ENCODE measurements at places on chromosomes 7 and 10.

DNA sequence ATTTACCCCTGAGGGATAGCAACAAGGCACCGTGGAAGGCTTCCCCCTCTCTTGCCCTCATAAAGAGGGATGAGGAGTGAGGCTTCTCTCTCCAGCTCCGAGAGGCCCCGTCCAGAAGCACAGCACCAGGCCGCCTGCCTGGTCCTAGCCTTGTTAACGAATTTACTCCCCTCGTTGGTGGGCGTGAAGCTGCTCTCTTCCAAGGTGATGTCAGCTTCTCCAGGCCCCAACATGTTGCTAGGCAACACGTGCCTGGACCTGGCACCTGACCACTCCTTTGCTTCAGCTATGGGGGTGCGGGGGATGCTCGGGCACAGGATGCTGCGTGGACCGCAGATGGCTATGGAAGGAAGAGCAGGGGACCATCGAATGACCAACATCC, 135.2 kb upstream of the MGMT start:
- DNase-seq, result no peak

- DNase-seq, result no peak
These were observed 4.9 kb upstream of the SRRM3 start for GRCh38 chr7:76196786-76197185.

DNA sequence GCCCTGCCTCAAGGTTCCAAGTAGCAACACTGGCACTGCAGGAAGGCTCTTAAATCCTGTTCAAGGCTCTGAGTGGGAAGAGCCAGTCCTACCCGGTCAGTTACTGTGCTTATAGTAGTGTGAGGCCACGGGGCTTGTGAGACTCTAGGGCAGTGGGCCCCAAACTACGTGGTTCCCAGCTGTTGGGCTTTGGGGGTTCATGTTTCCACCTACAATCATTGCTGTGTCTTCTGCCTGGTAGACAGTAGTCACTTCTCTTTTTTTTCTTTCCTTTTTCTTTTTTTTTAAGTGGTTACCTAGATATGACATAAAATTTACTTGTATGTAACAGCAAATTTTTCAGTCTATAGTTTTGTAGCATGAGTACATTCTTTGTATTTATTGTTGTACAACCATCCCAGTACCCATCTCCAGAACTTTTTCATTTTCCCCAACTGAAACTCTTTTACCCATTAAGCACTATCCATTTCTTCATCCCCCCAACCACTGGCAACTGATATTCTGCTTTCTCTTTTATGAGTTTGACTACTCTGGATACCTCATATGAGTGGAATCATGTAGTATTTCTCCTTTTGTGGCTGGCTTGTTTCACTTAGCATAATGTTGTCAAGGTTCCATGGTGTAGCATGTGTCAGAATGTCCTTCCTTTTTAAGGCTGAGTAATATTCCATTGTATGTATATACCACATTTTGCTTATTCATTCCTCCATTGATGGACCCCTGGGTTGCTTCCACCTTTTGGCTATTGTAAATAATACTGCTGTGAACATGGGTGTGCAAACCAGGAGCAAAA, 7.7 kb downstream of the UBTD1 start:
- no peak for DNase-seq

DNA sequence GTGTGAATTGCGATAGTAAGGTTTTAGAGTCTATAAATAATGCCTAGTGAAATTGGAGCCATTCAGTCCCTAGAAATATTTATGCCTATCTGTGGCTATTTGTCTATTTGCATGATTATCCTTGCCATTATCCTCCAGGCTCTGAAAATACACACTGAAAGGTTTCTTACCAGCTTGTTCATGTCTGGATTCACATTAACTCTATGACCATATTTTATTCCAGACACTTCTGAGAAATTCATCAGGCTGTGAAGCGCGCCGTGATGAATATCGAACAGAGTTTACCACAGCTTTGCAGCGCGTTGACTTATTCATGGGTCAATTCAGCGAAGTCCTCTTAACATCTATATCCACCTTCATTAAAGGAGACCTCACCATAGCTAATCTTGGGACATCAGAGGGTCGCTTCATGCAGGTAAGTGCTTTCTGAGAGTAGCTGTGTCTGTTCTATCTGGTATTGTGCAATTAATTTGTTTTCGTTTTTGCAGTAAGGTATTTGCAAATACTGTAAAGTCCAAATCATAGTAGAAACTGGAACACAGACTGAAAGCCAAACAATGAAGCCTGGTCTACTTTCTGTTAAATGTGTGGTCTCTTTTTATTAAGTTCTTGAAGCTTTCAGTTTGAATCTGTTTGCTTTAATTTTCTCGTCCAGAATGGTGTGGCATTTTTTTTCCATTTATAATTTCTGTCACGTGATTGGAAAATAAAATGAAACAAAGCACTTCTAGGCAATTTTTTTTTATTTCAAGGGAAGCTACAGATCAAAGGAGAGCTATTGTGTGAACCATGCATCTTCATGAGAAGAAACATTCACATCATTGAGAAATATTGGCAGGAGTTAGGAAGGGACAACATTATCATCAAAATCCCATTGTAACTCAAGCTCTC, 59.7 kb downstream of the MET start:
- no peak for DNase-seq

- DNase-seq, result no peak
These were observed 86.0 kb upstream of the KCTD7 start for GRCh38 chr7:66542528-66543269.

- no peak for DNase-seq
These were observed at the start of gene GIMAP5 for GRCh38 chr7:150737265-150738055. GIMAP5 (plus strand) TSS chr7:150737418; CDS start chr7:150740885, 3,467 bp downstream.

- peak; percentile 92 for DNase-seq
These were observed 37.6 kb upstream of the SVOPL start for GRCh38 chr7:138738551-138739335.

- DNase-seq, result peak; percentile 58
These were observed 236.1 kb upstream of the BMPER start for GRCh38 chr7:33669251-33669670.

GRCh38 chr10:93710333-93710909, 8.0 kb upstream of the FRA10AC1 start:
- no peak for DNase-seq

DNA sequence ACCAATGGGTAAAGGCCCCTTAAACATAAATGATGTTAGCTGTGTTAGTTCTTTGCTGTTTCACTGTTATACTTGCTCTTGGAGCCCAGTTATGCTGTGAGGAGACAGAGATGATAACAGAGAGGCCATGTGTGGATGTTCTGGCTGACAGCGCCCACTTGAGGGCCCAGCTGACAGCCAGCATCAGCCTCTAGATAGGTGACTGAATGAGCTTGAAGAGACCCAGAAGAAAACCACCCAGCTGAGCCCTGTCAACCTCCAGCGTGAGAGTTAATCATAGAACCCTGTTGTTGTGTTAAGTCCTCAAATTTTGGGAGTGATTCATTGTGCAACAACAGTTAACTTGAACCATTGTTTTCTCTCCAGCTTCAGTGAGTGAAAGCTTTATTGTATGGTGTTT, 91.7 kb downstream of the GLRX3 start:
- no peak for DNase-seq

DNA sequence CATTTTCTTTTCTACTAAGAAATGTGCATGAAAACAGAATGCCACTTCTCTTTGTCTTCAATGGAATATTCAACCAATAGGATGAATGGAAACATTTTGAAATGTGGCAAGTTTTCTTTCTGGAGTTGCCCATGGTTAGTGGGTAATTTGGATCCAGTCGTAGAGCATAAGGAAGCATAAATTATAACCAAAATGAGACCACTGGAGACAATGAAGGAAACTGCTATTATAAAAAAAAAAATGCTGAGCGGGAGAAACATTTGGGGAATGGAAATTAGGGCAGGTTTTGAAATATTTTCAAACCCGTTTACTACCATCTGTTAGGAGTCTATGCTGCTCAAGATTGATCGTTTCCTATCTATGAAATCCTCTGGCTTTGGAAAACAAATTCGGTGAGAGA, 182.9 kb upstream of the PRKCQ start:
- DNase-seq, result no peak

All from NCI-H2081 (cell line).